ENCODE measurements at places on chromosomes 11 and 22.

- no peak for DNase-seq
These were observed 22.4 kb downstream of the DEPDC5 start for GRCh38 chr22:31776231-31776630.

DNA sequence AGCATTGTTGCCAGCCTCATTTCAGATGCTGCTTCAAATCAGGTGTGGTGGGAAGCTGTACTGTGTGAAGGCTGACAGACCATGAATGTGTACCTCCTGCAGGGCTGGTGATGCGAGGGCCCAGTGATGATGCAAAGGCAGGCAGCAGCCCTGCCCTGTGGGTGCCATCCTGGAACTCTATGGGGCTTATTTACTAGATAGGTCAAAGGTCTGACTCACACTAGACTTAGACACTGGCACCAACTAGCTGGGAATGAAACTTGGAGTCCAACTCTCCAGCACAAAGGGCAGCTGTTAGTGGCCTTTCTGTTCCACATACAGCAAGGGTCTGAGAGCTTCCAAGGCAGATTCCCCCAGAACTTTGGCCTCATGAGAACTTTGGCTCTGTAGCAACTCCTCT is 138.4 kb downstream of the TTC17 start:
- DNase-seq = no peak

- no peak for DNase-seq
These were observed 3.5 kb downstream of the LARGE2 start for GRCh38 chr11:45926001-45926401.

DNA sequence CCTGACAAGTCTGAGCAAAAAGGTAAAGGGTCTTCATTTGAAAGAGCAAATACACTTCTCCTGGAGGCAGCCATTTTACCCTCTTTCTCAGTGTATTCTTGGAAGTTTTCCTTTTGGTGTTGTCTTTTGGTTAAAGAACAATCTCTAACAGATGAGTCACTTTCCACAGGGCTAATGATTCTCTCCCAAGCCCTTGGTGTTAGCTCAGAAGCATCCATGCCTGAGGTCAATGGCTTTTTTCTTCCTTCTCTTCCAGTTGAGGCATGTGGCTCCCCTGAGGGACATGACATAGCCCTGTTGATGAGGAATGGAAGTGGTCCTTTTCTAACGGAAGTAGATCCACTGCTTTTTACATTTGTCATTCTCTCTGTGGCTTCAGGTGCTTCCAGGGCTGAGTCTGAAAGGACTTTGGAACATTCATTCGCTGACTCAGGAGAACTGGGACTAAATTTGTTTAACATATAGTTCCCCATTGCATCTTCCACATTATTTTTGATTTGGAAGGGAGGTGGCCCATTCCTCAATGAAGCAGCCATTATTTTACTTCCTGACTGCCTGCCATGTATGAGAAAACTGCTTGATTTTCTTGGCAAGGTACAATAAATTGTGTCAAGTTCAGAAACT is 13.8 kb upstream of the POGLUT3 start:
- DNase-seq = peak; percentile 90

GRCh38 chr22:44664149-44664548 is 37.9 kb upstream of the PRR5 start:
- DNase-seq = peak; percentile 26

DNA sequence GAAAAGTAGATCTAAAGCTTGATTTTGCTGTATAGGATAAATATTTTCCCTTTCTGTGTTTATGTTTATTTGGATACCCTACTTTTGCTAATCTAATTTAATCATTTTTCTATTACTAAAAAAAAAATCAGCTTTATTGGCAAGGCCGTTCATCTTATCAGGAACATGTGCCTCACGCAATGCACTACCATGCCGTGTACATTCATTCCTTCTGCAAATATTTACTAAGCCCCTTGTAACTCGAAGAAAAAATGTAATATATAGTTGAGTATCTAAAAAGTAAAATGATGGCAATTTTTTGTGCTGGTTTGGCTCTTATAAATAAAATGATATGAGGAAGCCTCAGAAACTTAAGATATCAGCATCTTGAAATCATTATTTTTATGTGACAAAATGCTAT is 8.9 kb downstream of the UVRAG start:
- no peak for DNase-seq
